GM12864 (cell line): ENCODE measurements at places on chromosomes 7 and 10.

DNA sequence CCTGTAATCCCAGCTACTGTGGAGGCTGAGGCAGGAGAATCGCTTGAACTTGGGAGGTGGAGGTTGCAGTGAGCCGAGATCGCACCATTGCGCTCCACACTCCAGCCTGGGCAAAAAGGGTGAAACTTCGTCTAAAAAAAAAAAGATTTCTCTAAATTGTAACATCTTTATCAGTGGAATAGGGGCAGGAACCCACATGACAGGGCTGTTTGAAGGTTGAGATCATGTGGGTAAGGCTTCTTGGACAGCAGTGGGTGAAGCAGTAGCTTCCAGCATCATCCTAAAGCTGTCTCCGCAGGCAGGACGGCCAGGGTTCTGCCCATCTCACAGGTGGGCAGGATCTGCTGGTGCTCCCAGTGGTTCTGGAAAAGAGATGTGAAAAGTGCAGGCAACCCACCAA lies 37.9 kb upstream of the SEPHS1 start:
- DNase-seq = no peak

GRCh38 chr10:32160864-32161263 lies 104.6 kb upstream of the KIF5B start:
- DNase-seq = no peak

GRCh38 chr10:118986815-118987790 lies 42.4 kb upstream of the NANOS1 start:
- peak; percentile 21 for DNase-seq

DNA sequence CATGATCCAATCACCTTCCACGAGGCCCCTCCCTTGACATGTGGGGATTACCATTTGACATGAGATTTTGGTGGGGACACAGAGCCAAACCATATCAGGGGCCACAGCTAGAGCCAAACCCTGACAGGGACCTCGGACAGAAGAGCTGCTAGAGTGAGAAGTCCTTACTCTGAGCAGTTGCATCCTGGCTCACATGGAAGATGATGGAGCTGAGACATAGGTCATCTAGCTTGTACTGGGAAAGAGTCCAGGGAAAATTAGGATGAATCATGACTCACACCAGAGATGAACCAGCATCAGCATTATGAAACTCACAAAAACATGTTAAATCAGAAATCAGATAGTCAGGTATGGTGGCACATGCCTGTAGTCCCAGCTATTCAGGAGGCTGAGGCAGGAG lies 12.8 kb upstream of the FMC1 start:
- DNase-seq = no peak

DNA sequence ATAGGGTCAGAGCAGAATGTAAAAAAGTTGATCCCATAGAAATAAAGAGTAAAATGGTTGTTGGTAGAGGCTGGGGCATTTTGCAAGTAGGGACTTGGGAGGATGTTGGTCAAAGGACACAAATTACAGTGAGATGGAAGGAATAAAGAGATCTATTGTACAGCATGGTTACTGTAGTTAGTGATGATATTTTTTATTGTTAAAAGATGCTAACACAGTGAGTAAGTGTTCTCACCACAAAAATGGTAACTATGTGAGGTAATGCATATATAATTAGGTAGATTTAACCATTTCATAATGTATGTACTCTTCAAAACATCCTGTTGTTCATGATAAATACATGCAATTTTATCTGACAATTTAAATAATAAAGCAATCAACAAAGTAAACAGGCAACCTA lies 280.7 kb upstream of the MAGI2 start:
- no peak for DNase-seq

- no peak for DNase-seq
These were observed 226.3 kb downstream of the GLI3 start for GRCh38 chr7:42010751-42011150.

GRCh38 chr7:4880218-4880617 lies 3.3 kb downstream of the RADIL start:
- DNase-seq = no peak

GRCh38 chr10:101221549-101221948 lies 7.7 kb downstream of the LBX1 start:
- DNase-seq = no peak

- no peak for DNase-seq
These were observed 71.4 kb downstream of the PROSER2 start for GRCh38 chr10:11894381-11895107.

GRCh38 chr10:126290232-126290631 lies 98.0 kb downstream of the ADAM12 start:
- no peak for DNase-seq

GRCh38 chr7:44979481-44980392 lies 922 bp upstream of the MYO1G start:
- DNase-seq = no peak

DNA sequence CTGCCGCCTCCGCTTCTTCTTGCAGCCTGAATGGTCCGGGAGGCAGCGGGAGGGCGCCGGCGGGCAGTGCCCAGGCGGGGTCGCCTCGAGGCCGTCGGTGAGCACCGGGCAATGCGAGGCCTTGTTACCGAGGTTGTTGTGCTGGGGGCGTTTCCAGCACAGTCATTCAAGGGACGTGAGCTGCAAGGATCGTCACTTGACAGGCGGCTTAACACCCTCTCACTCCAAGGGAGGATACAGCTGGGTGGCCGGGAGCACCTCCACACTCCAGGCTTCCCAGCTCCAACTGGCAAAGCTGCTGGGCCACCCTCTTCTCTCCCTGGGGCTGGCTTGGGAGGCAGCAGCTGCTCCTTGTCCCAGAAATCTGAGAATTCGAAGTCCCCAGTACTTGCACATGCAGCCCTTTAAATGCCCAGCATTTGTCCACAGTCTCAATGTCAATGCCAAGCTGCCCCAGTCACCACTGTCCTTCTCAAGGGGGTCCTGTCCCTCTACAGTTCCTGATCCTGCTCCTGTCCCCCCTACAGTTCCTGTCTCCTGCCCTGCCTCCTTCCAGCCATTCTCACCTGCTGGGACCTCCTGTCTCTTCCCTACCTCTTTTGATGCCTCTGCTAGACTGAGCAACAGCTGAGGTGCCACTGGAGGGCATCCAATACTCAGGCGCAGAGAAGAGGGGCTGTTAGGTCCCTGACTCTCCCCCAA lies 4.4 kb upstream of the HOXA11 start:
- DNase-seq = no peak

- DNase-seq = no peak
These were observed 48.3 kb downstream of the TMEM270 start for GRCh38 chr7:73909051-73909941.
